ENCODE measurements at places on chromosomes 5 and 9.

GRCh38 chr5:150527038-150527437, 19.1 kb downstream of the NDST1 start:
- no peak for DNase-seq

DNA sequence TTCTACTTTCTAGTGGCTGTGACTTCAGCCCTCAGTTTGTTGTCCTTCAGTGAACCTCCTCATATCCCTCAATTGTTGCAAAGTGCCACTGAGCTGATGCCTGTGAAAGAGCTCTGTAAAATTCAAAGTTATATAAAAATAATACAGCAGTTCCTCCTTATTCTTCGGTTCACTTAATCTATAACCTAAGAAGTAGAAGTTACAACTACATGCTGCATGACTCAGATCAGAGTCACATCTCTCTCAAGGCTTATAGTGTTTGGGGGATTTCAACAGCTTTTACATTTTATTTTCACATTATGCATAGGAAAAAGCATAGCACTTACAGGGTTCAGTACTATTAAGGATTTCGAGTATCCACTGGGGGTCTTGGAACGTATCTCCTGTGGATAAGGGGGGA, 25.1 kb upstream of the GCNT1 start:
- DNase-seq, result no peak

DNA sequence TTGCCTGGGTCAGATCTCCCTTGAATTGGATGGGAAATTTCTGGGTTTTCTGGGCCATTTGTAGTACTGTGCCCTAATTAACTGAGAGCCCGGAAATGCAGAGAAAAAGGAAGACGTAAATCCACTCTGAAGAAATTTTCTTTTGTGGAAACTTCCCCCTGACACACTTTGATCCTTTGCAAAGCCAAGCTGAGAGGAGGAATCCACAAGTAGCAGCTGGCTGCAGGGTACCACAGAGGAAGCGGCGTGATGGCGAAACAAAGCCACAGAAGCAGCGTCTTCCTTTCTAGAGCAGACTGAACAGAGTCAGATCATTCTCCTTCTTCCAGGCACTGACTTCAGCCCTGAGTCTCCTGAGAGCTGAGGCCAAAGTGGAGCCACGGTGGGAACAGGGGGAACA, 47.1 kb upstream of the ZNF354A start:
- no peak for DNase-seq

DNA sequence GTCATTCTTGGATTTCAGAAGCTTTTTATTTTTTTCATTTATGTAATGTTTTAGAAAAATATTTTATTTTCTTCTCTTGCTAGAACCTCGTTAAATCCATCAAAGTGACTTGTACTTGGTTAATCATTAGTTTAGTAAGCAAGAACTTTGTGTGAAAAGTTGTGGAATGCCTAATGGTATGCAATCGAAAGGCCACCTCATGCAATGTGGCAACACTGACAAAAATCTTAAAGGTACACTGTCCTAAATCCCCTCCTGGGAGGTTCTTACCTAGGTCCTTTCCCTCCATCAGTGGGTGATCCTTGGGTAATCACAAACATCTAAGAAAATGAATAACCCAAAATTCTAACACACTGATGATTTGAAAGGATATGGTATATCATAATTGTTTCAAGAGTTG, 304.2 kb downstream of the DNAH5 start:
- DNase-seq, result no peak

DNA sequence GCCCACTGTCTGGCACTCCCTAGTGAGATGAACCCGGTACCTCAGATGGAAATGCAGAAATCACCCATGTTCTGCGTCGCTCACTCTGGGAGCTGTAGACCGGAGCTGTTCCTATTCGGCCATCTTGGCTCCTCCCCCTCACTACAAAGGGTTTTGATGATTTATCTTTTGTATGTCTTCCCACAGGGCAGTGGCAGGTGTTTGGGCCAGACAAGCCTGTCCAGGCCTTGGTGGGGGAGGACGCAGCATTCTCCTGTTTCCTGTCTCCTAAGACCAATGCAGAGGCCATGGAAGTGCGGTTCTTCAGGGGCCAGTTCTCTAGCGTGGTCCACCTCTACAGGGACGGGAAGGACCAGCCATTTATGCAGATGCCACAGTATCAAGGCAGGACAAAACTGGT, 9.4 kb downstream of the BTNL8 start:
- no peak for DNase-seq

GRCh38 chr5:13780081-13780480, 164.4 kb downstream of the DNAH5 start:
- DNase-seq, result no peak

DNA sequence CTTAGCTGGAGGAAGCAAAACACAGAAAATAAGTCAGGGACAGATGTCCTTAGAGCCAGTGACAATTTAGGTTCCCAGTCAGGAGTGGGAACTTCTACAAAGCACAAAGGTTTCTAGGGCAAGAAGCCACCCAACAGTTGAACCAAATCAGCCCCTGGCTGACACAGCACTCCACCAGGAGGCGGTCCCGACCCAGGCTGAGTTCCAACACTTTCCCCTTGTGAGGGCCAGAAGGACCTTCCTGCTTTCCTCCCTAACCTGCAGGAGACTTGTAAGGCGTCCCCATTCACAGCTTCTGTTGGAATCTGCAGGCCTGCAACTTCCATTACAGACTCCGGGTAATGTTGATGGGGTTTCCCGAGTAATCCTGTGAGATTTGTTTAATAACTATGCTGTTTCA, 416.4 kb upstream of the IRX1 start:
- no peak for DNase-seq

- DNase-seq, result no peak
These were observed 92.8 kb downstream of the SNX18 start for GRCh38 chr5:54610197-54610944.

- DNase-seq, result no peak
These were observed 22.2 kb upstream of the DAPK1 start for GRCh38 chr9:87475463-87475862.

- DNase-seq, result no peak
These were observed 44.8 kb upstream of the CNTLN start for GRCh38 chr9:17090041-17090440.

- no peak for DNase-seq
These were observed 33.9 kb upstream of the FOXB2 start for GRCh38 chr9:76985581-76985980.

- no peak for DNase-seq
These were observed 26.9 kb upstream of the CNOT6 start for GRCh38 chr5:180467028-180467975.

DNA sequence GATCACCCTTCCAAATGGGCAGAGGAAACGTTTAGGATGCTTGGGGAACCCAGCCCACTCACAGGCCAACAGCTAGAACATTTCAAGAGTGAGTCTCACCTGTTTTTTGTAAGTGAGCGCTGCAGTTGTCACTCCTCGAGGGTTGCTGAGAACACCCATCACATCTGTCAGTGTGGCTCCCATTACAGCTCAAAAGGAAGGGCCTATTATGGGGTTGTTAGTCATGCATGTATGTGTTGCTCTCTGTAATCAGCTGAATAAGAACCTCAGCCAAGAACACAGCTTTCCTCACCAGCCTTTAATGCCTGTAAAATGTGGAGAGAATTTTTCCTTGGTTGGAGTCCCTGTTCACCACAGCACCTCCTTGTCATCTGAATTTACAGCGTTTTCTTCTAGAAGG, 196.3 kb upstream of the KLF4 start:
- DNase-seq, result no peak

GRCh38 chr9:15349892-15350761, 43.1 kb upstream of the TTC39B start:
- DNase-seq, result peak; percentile 5

GRCh38 chr5:138606378-138607064, 31.3 kb upstream of the HSPA9 start:
- no peak for DNase-seq

DNA sequence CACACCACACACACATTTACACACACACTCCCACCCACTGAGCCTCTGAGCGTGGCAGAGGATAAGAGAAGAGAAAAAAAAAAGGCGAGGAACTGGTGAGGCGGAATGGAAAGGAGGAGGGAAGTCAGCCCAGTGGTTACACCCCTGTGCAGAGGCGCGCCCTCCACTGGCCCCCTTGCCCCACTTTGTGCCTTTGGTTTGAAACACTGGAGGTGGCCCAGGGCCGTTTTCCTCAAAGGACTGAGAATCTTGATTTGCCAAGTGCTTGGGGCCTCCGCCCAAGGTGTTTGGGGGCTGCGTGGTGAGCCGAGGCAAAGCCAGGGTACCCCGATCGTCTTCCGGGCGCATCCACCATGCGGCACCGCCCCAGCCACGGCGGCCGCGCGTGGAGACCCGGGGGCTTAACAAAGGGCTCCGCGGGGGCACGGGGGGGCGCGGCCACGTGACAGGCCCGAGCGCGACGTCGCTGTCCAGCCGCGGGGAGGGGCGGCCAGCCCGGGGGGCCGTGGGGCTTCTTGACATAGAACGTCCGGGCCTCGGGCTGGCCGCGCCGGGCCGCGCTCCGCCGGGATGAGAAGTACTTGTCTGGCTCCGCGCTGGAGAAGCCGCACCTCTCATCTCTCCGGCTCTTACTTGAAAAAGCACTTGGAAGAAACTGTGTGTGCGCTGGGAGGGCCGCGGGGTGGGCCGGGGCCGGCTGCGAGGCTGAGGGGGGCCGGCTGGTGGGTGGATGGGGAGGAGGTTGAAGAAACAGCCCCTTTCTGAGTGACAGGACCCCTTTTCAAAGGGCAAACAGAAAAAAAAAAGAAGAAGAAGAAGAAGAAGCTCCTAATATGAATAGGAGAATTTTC, 21.0 kb downstream of the NR2F1 start:
- DNase-seq, result no peak

GRCh38 chr5:67644221-67644920, 447.8 kb upstream of the CD180 start:
- no peak for DNase-seq

DNA sequence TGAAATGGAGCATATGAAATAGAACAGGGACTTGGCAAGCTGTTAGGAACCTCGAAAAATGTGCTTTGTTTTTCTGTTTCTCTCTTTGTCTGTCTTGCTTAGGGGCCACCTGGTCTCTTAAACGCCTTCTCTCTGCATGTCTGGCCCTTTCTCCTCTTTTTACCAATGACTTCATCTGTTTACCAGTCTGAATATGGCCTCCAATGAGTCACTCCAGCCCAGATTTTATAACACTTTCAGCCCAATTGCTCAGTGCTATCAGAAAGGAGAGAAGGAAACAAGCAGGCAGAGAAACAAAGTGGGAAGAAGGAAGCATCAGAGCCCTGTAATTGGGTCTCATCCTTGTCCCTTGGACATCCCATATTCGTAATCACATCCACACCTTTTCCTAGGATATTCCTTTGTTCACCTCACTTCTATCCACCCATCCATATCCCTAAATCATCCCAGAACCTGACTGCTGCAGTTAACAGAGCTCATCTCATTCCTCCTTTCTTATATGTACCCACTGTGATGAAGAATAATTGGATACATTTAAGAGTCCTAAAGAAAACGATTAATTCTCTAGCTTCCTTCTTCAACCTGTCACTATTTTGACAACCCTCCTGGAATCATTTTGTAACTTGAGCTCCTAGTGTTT, 151.8 kb upstream of the GPR151 start:
- peak; percentile 40 for DNase-seq

- DNase-seq, result no peak
These were observed 1.6 kb downstream of the CCNJL start for GRCh38 chr5:160310552-160311295.

DNA sequence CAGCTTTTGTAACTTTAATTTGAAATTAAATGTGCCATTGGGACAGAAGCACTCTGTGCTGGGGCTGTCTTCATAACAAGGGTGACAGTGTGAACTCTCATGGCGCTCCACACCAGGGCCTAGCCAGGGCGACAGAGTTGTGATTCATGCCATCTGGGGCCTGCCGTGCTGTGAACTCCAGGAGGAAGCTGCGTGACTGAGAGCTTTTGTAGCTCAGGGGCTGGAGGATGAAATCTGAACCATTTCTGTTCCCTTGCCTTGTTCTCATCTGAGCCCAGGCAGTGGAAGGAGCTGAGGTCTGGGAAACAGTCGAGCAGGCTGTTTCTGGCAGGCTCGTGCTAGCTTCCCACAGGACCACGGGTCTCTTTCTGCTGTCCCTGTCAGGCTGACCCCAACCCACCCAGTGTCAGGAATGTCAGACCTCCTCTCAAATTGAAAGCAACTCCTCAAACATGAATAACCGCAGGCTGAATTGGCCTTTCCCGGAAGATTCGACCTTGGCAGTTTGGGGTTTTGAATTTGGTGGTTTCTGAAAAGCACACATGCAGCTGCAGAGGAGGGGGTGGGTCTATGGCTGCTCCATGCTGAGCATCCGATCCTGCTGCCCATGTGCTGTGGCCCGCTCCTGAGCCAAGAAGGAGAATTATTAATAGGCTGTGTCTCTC, 69.2 kb upstream of the RPS23 start:
- no peak for DNase-seq

GRCh38 chr9:35906923-35907699, 1.1 kb downstream of the HRCT1 start:
- no peak for DNase-seq

- DNase-seq, result peak; percentile 70
These were observed 55.4 kb upstream of the RNF130 start for GRCh38 chr5:180126716-180127681.

- DNase-seq, result no peak
These were observed 132.6 kb upstream of the TBCA start for GRCh38 chr5:77908787-77909186.

Measured in HTR-8/SVneo (cell line).